ENCODE measurements at places on chromosomes 4 and X.
A peak's percentile ranks its signal among the peaks of the same experiment; 100 is the strongest.

GRCh38 chr4:6268650-6269615, 717 bp upstream of the WFS1 start:
- no peak for DNase-seq

GRCh38 chr4:68110441-68110840, 19.2 kb downstream of the TMPRSS11F start:
- no peak for DNase-seq

GRCh38 chrX:47186096-47186740, 7.4 kb upstream of the UBA1 start:
- no peak for DNase-seq

DNA sequence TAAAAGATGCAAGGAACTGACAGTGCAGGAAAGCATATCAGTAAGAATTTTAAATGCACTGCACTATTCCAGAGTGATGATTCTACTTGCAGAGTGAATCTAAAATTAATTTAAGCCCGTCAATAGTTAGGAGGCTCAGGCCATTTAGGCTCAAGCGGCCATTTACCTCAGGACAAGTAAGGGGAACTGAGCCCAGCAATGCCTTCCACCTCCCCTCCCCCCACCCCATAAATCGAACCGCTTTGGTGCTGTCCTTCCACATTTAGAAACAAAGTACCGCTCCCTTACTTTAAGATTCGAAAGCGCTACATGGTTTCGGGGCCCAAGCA, 665 bp downstream of the RBM41 start:
- no peak for DNase-seq

DNA sequence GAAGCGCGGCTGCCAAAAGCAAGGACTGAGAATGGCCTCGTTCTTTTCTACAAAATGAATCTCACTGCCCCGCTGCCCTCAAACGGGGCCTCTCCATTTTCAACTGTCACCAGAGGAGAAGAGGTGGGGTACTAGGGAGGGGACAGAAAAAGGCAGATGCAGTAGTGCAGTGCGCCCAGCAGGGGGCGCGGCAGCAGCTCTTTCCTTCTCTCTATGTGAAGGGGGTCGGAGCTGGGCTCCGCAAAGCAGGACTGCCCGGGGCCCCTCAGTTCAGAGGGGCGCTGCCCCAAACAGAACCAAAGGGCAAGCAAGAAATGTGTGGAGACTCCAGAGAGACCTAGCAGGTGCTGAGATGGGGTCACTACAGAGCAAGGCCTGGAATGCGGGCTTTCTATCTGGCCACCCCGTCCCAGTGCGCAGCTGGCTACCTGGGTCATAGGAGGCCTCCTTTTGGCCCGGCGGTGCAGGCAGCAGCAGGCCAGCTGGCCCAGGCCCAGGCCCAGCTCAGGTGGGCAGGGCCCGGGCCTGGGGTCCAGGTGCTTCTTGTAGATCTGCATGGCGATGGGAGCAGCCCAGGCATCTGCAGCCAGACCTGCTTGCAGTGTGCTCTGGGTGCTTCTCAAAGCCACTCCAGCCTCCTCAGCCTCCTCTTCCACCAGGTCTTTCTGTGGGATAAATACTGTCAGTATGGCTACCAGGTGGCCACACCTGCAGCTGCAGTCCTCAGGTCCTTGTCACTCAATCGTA, 5.9 kb downstream of the IRAK1 start:
- no peak for DNase-seq

- DNase-seq, result no peak
Observed at GRCh38 chrX:68794461-68794860, 34.4 kb upstream of the EFNB1 start.

GRCh38 chrX:117895418-117895817, 221.2 kb downstream of the KLHL13 start:
- no peak for DNase-seq

- DNase-seq, result no peak
Observed at GRCh38 chr4:128163177-128164117, 102.3 kb downstream of the LARP1B start.

DNA sequence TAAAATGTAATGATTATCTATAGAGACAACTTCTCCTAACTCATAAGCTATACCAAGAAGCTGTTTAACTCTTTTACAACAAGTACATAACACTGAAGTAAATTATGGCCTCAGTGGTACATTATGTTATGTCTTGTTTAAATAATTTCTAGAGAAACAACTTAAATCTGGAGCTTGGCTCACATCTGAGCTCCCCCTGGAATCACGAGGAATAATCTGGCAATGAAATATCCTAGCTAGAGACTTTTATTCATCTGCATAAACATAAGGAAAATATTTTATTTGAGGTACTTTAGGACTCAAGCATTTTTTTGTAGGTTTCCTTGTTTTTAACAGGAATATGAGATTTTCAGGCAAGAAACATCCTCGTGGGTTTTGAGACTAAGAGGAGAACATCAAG, 354.7 kb upstream of the SLC7A11 start:
- DNase-seq, result no peak

- DNase-seq, result peak; percentile 28
Observed at GRCh38 chrX:135112096-135112729, 8.1 kb downstream of the ETDB start.

- DNase-seq, result no peak
Observed at GRCh38 chrX:9562851-9563250, 98.0 kb downstream of the TBL1X start.

GRCh38 chr4:70880739-70881138, 21.4 kb upstream of the MOB1B start:
- DNase-seq, result no peak

GRCh38 chr4:141705747-141706377, 69.5 kb downstream of the IL15 start:
- DNase-seq, result no peak

- DNase-seq, result no peak
Observed at GRCh38 chrX:149572743-149573142, 14.5 kb downstream of the MAGEA9B start.

- DNase-seq, result no peak
Observed at GRCh38 chr4:106266201-106266600, 49.8 kb downstream of the TBCK start.

- DNase-seq, result no peak
Observed at GRCh38 chr4:16732741-16733140, 165.7 kb downstream of the LDB2 start.

GRCh38 chrX:151004085-151004484, 20.9 kb downstream of the HMGB3 start:
- DNase-seq, result no peak

DNA sequence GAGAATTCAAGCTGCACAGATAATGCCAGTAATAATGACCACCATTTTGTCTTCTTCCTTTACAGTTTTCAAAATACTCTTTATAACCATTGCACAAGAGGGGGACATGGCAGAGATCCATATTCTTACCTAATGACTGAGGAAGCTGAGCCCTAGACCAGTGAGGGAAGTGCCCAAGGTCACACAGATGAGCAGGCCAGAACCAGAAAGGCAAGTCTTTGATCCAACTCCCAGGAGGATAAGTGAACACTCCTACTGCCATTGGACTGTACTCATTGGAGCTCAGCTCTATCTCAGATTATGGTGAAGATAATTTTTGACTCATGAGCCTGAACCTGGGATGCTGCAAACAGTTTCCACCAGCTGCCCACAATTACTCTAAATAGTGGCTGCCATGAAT, 28.6 kb downstream of the AMER1 start:
- no peak for DNase-seq

DNA sequence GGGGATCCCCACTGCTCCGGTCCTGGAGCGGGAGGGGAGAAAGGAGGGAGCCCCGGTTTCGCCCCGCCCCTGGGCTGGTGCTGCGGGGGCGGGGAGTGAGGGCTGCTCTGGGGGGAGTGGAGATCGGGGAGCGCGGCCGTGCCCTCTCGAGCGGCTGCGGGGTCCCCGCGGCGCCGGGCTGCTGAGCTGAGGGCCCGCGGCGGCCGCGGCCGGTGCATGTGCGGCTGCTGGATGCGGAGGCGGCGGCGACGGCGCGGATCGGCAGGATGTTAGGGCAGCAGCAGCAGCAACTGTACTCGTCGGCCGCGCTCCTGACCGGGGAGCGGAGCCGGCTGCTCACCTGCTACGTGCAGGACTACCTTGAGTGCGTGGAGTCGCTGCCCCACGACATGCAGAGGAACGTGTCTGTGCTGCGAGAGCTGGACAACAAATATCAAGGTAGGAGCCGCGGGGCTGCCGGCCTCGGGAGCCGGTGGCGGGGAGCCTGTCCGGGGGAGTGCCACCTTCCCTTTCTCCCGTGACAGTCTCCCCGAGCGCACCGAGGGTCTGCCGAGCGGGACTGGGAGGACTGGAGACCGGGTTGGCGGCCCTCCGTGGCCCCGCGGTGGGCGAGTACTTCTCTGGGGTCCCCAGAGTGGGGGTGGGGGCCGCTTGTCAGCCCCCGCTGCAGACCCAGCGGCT, at the start of gene ING2:
ING2 (plus strand) TSS at position 129 of the 681 bp plus-strand sequence; CDS start at position 267, 138 bp downstream.
- DNase-seq, result no peak

- DNase-seq, result no peak
Observed at GRCh38 chr4:14701896-14702295, 300.4 kb upstream of the CPEB2 start.

- DNase-seq, result no peak
Observed at GRCh38 chr4:185998791-185999190, 70.2 kb upstream of the TLR3 start.

DNA sequence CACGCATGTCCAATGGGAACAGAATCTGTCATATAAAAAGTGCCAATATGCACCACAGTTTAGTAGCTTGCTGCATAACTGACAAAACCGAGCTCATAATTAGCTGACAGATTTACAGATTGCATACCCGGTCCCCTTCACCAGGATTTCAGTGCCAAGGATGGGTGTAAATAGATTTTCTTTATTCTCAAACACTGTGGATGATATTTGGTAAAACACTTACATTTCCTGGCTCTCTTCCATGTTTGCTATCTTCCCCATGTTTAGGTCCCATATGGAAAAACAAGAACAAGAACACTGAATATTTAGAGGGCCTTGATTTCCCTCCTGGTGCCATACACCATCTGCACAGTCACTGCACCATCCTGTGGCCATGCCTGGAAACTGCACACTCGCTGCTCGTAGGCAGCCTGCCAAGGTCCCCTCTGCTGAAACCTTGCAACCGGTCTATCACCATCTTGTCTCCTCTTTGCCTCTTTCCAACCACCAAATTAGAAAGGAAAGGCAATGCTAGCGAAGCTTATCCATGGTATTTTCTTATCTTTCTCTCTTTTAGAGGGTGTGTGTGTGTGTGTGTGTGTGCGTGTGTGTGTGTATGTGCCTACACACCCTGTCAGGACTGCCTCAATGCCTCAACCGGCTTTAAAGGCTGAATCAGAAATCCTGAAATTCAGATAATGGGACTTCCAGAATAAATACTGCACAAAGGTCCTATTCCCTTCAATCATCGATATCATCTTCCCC, 124.2 kb upstream of the MBNL3 start:
- no peak for DNase-seq

GRCh38 chr4:105921301-105921700, 26.0 kb downstream of the NPNT start:
- no peak for DNase-seq

DNA sequence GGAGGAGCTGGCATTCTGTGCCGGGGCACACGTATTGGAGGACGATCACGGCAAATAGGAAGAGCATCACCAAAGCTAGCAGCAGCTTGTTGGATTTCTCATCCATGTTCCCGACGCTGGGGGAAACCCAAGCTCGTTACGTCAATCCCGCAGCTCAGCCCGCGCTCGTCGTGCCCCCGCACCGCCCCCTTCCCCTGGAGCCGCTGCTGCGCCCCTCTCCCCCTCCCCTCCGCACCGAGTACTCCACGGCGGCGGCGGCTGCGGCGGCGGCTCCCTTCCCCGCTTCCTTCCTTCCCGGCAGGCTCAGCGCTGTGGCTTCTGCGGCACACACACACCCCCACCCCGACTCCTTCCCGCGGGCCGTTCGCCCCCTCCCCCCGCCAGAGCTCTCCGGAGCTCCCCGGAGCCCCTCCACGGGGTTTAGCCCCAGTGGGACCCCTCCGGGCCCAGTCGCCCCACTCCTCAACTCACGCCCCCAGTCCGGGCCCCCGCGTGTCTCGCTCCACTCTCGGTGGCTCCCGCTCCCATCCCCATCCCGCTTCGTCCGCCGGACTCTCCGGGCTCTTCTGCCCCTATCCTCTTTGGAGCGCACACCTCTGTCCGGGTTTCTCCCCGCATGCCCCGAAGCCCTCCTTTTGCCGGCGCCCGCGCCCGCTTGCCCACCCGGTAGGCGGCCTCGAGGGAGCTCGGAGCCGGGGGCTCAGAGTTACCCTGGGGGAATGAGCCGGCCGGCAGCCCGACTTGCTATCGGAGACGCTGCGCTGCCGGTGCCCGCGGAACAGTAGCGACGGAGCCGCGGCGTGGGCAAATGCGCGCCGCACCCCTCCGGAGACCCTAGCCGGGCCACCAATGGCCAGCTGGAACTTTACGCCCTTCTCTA, 978 bp downstream of the HS6ST2 start:
- DNase-seq, result no peak

DNA sequence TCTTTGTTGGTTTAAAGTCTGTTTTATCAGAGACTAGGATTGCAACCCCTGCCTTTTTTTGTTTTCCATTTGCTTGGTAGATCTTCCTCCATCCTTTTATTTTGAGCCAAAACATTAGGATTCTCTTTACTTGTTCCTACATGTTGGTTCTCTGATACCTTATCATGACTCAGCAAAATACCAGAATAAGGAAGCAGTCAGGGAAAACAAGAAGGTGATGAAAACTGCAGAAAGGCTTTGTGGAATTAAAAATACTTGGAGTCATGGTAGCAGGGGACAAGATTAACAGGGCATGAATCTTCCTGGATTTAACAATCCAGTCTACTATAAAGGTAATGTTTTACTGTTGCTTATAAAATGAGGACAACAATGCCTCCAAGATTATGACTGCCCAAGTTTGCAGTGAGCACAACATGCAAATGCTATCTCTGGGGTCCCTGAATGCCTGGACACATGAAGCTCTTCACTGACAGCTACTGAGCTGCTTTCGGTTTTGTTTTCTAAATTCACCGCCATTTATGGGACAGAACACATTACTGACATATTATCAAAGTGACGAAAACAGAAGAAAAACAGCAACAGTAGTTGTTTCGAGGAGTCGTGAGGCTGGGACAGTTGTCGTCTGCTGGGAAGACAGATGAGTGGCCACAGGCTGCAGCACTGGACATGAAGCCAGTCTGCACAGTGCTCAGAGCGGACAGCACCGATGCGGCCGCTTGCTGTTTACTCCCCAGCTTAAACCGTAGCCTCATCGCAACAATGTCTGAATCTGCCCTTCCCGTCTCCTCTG, 174.5 kb upstream of the DKK2 start:
- DNase-seq, result no peak

DNA sequence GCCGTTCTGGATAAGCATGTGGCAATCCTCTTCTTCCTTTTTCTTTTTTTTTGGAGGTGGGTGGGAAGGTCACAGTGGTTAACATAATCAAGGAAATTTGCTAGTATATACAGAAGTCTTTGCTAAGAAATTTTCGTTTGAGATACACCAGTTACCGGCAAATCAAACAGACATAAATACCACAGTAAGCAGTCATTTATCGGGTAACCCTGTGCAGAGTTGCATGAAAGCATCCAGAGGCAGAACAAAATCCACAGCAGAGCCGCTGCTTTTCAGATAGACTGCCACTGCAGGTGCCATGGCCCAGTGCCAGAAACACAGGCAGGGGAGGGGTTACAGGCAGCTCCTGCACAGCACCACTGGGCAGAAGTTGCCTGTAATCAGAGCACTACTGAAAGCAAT, 179.1 kb upstream of the MAB21L2 start:
- DNase-seq, result no peak

- DNase-seq, result no peak
Observed at GRCh38 chr4:105858466-105859040, 36.7 kb upstream of the NPNT start.
